ENCODE measurements at places on chromosomes 6 and 20. TPM values are rescaled to one million over a fixed set of nuclear protein-coding genes. Genes with fewer than 3 reads are reported as not detected.

ACTR5 gene
- total RNA-seq = 8.3 TPM

CST8 gene
- total RNA-seq = not detected

DNA sequence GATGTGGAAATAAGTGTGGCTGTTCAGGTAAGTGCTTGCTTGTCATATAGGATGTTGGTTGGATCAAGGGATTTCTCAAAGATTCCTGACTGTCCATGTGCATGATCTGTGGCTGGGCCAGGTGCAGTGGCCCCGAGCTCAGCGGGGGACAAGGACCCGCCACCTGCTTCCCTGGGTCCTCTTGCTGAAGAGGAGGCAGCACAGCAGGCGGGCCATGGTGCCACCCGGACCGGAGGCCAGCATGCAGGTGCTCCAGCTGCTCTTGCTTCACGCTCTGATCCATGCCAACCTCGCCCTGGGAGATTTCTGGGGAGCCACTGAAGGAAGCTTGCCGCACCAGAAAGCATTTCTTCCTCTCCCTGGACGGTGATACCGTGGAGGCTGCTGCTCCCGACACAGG lies 173.8 kb downstream of the HIVEP2 start:
- no peak overlapping the region for H3K4me3 ChIP-seq
- peaks cover 7% of the 10 kb centered on the region for H3K36me3 ChIP-seq
- DNase-seq = no peak
- H3K27me3 ChIP-seq = no peaks in the 10 kb centered on the region

C20orf96 gene
- total RNA-seq = 0.19 TPM

GRCh38 chr20:46206025-46206424 lies 87.9 kb downstream of the CD40 start:
- no peaks in the 10 kb centered on the region for H3K4me1 ChIP-seq
- no peaks in the 10 kb centered on the region for H3K36me3 ChIP-seq
- peaks cover 94% of the 10 kb centered on the region for H3K27me3 ChIP-seq

HCRTR2 gene
- not detected for total RNA-seq

LAMA4 gene
- 28.3 TPM for total RNA-seq

- no peak overlapping the region for H3K4me3 ChIP-seq
- no peak for DNase-seq
- peaks cover 3% of the 10 kb centered on the region for H3K4me1 ChIP-seq
- no peaks in the 10 kb centered on the region for H3K27me3 ChIP-seq
Observed at GRCh38 chr6:15755526-15755925, 92.7 kb upstream of the DTNBP1 start.

DNA sequence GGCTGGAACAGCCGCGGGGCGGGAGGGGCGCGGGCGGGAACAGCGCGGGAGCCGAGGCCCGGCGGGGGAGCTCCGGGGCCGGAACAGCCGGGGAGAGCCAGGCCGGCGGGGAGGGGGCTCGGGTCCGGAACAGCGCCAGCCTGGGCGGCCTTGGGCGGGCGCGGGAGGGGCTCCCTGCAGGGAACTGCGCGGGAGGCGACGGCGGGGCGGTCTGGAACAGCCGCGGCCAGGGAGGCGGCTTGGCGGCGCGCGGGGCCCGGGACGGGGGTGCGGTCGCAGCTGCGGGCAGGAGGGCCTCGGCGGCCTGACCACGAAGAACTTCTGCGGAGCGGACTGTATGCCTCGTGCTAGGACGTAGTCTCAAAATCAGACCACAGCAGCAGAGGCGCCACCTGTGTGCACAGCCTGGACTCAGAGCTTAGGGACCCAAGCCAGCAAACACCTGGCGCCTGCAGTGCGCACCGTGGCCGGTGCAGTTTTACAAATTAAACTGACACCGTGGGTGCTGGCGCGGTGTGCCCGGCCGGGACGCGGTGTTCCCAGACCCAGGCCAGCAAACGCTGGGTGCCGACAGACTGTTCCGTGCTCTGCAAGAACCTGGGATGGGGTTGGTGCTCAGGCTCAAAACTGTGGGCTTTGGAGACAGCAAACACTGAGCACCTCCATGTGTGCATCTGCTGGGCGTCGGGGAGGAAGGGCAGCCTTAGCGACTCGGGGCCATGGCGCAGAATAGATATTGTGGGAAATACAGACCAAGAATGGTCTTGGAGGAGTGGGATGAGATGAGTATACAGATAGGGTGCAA lies 572 bp downstream of the ZNF341 start:
- peaks cover 10% of the 10 kb centered on the region for H3K36me3 ChIP-seq
- H3K4me1 ChIP-seq = peaks cover 30% of the 10 kb centered on the region
- peak overlapping the region; percentile 67 for H3K4me3 ChIP-seq
- peak overlapping the region; percentile 93 for H3K27ac ChIP-seq
- peak; percentile 54 for DNase-seq

DNA sequence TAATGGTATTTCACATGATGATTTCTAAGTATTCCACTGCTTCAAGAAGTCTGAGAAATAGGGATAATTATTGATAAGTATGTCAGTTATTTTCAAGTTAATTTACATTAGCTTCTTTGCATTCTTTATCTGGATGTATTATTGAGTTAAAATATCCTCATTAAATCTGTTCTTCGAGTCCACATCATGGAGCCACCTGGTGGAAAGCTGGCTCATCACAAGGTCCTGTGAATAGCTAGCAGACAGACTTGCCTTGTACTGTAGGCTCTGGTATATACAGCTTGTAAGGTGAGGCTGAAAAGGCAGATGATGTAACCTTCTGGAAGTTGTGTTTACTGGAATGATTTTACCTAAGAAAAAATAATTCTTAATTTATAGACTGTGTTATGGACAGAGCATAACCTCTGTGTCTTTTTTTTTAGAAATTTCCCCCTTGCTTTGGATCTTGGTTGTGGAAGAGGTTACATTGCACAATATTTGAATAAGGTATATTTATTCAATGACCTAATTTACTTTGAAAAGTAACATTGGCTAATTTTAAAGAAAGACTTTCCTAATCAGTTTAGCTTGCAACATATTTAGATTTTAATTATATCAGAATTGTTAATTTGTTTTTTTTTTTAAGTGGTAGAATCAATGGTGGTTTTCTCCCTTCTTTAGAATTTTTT lies 3.5 kb downstream of the NDUFAF5 start:
- H3K4me1 ChIP-seq = peaks cover 20% of the 10 kb centered on the region
- no peak for DNase-seq
- H3K4me3 ChIP-seq = no peak overlapping the region
- no peaks in the 10 kb centered on the region for H3K27me3 ChIP-seq

NTSR1 gene
- total RNA-seq = not detected

CALHM4 gene
- total RNA-seq = not detected

PSORS1C2 gene
- not detected for total RNA-seq

GRCh38 chr6:141976994-141977393 lies 155.7 kb upstream of the GJE1 start:
- H3K27me3 ChIP-seq = no peaks in the 10 kb centered on the region
- H3K4me1 ChIP-seq = no peaks in the 10 kb centered on the region
- H3K4me3 ChIP-seq = no peak overlapping the region

- peak overlapping the region; percentile 52 for H3K27ac ChIP-seq
- DNase-seq = no peak
- no peaks in the 10 kb centered on the region for H3K27me3 ChIP-seq
- H3K4me3 ChIP-seq = peak overlapping the region; percentile 67
Observed at GRCh38 chr6:1614448-1615150, 4.9 kb downstream of the FOXC1 start.
